ENCODE measurements at places on chromosomes 3 and 15.

- no peak for DNase-seq
Observed at GRCh38 chr3:137106612-137107240, 148.9 kb downstream of the IL20RB start.

GRCh38 chr15:101436526-101436925 lies 53.0 kb downstream of the PCSK6 start:
- no peak for DNase-seq

- DNase-seq, result no peak
Observed at GRCh38 chr15:60652245-60652644, 173.3 kb upstream of the ICE2 start.

GRCh38 chr15:59873644-59874272 lies 130.4 kb upstream of the FOXB1 start:
- no peak for DNase-seq

DNA sequence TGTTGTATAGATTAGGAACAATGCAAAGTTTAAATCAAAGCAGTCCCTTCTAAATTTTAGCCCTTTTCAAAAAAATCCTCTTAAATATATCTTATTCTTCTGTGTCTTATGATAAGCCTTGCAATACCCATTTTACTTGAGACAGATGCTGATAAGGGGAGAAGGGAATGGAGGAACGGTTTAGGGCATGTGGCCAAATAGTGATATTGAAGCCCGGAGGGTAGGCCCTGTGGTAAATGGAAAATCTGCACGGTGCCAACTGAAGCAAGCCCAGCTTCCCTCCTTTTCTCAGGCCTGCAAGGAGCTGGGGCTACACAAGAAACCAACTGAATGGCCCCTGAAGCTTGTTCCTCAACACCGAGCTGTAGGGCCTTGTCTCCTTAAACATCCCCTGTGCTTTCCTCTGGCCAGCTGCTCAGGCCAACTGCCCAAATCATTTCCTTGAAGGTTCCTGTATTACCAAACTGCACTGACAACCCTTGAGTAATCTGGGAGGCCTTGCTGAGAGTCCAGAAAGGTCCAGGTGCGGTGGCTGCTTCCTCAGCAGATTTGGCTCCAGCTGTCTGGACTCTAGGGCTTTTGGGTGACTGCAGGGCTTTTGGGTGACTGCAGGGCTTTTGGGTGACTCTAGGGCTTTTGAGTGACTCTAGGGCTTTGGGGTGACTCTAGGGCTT lies 67.2 kb downstream of the NCEH1 start:
- no peak for DNase-seq

GRCh38 chr15:88664151-88664778 lies 25.4 kb downstream of the ISG20 start:
- no peak for DNase-seq

DNA sequence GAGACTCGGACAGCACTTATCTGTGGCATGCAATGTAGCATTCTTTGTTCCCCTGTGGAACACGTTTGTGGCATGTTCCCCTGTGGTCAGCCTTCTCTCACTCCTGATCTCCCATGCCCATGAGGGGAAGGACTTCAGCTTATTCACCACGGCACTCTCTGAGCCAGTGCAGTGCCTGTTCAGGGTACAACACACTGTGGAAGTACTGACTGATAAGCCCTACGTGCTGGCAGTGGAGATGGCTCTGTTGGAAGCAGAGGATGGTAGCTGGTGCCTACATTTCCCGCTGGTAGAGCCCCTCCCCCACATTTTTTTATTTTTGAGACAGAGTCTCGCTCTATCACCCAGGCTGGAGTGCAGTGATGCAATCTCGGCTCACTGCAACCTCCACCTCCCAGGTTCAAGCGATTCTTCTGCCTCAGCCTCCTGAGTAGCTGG lies 43.5 kb upstream of the ETV5 start:
- DNase-seq, result peak; percentile 35

DNA sequence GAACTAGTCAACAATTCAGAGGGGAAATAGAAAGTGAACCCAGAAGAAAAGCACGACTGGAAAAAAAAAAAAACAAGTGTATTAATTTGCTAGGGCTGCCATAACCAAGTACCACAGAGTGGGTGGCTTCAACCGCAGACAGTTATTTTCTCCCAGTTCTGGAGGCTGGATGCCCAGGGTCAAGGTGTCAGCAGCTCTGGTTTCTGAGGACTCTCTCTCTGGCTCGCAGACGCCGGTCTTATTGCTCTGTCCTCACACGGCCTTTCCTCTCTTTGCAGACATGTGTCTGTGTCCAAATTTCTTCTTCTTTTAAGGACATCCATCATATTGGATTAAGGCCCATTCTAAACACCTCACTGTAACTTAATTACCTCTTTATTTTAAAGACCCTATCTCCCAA lies 291.8 kb downstream of the XXYLT1 start:
- no peak for DNase-seq

DNA sequence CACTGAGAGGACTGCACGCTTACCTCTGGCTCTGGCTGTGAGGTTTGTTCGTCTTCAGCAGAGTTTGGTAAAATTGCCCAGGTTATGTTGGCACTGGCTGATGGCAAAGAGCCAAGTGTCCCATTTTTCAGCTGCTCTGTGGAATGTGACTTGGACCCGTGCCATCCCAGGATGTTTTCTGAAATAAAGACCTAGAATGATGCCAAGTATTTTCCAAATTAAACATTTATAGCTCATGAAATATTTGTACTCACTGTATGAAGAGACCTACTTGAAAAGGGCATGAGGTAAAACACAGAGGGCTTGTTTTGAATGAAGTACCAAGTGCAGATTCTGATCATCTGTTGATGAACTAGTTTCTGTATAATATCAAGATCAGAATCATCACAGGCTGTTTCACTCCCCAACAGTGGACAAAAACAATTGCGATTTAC lies 200.5 kb downstream of the STT3B start:
- DNase-seq, result no peak

- no peak for DNase-seq
Observed at GRCh38 chr3:29338377-29338776, 57.5 kb downstream of the RBMS3 start.

- DNase-seq, result no peak
Observed at GRCh38 chr3:2677501-2677900, 432.7 kb downstream of the IL5RA start.

GRCh38 chr15:67158367-67158766 lies 93.0 kb downstream of the SMAD3 start:
- no peak for DNase-seq

- peak; percentile 14 for DNase-seq
Observed at GRCh38 chr3:136194409-136195257, 1.5 kb downstream of the MSL2 start.

DNA sequence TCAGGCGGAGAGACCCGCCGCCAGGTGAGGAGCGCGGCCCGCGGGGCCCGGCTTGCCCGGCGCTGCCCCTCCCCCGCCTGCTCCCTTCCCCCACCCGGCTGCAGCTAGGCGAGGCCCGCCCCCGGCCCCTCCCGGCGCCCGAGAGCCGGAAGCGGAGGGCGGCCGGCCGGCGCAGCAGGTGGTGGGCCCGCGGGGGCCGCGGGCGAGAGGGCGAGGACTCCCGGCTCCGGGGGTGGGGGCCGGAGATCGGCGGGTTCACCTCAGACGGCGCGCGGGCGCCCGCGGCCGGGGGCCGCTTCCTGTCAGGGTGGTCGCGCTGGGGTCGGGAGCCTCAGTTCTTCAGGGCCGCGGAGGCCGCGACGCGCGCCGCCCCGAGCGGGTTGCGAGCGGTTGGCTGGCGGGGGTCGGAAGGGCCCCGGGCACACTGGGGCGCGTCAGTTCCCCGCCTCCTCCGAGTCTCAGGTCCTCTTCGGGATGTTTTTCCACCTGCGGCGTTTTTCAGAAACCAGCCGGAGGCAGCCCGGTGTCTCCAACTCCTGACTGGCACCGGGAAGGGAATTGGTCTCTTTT lies 395 bp downstream of the ZFAND6 start:
- no peak for DNase-seq

GRCh38 chr3:156303001-156303707 lies 182.8 kb downstream of the KCNAB1 start:
- no peak for DNase-seq

GRCh38 chr3:186021673-186022362 lies 84.0 kb upstream of the TRA2B start:
- DNase-seq, result no peak

- DNase-seq, result no peak
Observed at GRCh38 chr3:53773611-53774368, 72.4 kb downstream of the CHDH start.

GRCh38 chr3:23880703-23881339 lies 36.0 kb downstream of the NKIRAS1 start:
- DNase-seq, result no peak

DNA sequence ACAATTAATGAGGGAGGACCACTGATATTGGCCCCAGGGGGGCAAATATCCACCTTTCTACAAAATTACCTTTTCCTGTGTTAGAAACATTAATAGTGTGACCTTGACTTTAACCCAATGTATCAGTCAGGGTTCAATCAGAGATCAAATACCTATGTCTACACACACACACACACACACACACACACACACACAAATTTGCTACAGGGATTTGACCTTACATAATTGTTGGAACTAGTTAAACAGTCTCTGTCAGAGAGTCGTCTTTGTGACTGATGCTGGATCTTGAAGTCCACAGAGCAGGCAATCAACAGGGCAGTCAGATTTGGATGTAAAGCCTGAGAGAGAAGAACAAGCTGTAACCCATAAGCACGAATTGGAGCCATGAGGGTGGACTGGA lies 32.5 kb downstream of the TM4SF4 start:
- no peak for DNase-seq

DNA sequence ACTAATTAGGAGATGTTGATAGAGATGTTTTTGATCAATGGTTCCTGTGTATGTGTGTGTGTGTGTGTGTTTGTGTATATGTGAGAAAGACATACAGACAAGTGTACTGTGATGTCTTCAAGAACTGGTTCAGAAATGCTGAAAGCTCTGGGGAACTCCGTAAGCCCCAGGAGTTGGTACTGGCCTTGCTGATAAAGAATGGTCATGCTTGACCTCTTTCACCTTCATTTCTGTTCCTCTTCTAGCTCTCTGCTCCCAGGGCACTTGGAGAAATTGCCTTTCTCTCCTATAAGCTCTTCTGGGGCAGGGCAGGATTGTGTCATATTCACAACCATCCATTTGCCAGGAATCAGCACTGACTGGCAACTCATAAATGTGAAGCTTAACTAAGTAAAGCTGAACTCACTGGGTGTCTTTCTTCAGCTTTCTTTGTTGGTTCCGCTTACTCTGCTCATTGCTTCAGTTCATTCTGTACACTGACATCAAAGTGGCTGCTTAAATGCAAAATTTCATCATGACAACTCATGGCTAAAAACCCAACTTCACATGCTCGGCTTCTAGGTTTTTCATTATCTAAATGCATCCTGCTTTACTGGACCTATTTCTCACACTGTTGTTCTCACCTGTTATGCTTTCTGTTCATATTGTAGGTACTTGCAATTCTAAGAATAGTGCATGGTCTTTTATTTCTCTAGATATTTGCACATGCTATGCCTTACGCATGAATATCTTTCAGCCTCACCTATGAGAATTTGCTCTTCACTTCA lies 162.1 kb upstream of the LYSMD4 start:
- no peak for DNase-seq

DNA sequence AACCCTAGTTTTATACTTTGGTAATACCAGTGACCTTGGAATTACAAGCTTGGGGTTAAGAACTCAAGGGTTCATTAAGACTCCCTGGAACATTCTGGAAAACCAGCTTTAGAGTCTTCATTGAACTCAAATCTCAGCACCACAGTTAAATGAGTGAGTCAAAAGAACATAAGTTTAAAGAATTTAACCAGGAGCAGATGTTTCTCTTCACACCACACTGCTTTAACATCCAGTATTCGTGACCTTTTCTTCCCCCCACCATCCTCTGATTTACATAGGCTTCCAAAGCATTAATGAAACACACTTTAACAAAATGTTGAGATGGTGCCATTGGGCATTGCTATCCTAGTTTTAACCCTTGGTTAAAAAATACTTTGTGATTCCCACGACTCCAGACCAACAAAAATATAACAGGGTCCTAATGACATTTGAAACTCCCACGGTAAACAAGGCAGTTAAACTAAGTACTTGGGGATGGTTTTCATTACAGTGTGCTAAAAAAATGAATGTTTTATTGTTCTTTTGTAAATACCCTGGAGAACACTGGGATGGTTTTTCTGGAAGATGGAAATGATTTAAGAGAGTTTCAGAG lies 123.9 kb downstream of the OXNAD1 start:
- no peak for DNase-seq

GRCh38 chr15:77634266-77634962 lies 1.7 kb upstream of the LINGO1 start:
- DNase-seq, result no peak

DNA sequence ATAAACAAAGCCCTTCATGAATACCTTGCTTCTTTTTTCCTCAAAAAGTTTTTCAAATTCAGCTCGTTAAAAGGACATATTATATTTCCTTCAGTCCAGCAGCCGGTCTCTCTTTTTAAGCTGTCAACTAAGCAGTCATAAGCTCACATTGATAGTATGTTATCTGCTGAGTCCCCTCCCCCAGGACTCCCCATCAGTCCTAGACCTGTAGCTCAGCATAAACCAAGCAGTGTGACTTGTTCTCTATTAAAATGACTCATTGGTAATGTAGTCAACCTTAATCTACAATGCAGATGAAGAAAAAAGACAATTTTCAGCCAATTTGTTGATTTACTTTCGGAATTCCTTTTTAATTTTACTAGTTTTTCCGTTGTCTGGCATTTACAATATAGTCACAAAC lies 483.8 kb downstream of the MECOM start:
- no peak for DNase-seq

DNA sequence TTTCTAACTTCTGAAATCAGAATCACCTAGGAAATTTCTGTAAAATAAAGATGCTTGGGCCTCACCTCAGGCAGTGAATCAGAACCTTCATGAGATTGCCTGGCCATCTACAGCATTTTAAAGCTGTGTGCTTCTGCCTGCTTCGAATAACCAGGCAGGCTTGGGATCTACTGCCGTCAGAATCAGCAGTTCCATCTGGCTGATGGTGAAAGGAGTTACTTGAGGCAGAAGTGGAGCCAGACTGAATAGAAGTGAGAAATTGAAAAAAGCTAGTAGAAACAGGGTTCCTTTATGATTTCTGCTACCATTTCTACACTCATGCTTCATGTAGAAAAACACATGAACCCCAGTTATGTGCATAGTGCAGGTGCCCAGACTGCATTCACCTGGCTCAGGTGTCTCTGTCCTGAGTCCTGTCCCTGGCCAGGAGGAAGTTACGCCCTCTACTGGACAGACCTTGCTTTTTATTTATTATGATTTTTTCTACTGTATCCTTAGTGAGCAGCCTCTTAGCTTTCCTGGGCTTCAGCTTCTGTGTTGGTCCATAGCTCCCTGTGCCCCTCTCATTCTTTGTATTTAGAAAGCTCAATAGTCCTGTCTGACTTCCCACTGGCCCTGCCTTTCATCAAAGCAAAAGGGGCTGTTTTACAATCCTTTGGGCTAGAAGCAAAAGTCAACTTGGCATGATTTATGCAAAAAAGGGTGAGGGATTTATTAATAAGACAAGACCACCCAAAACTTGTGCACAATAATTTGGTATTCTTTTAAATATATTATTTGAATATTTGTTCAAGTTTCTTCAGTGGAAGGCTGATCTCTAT lies 200.8 kb upstream of the GOLGA6L4 start:
- DNase-seq, result no peak
